ENCODE measurements at places on chromosomes 7 and 10.

- DNase-seq, result no peak
These were observed 179.7 kb upstream of the WDR11 start for GRCh38 chr10:120671491-120671890.

- no peak for DNase-seq
These were observed 16.7 kb downstream of the UBTD1 start for GRCh38 chr10:97515271-97515978.

GRCh38 chr10:126609566-126609965 is 60.9 kb downstream of the C10orf90 start:
- no peak for DNase-seq

DNA sequence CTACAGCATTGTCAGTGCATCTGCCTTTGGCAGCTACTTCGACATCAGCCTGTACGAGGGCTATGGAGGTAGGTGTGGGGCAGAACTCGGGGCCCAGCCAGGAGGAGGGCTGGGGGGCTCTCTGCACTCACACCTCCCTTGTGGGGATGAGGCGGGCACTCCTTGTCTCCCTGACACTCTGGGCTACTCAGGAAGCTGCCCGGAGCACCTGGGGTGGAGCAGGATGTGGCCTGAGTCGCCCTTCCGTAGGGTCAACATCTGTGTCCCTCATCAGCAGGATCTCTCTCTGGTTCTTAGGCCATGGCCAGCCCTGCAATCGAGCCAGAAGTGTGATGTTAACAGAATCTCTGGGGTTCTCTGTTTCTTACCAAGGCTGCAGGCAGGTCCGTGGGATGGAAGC is 40.2 kb downstream of the C10orf105 start:
- no peak for DNase-seq

GRCh38 chr10:43808136-43808535 is 159.5 kb upstream of the ZNF32 start:
- DNase-seq, result no peak

DNA sequence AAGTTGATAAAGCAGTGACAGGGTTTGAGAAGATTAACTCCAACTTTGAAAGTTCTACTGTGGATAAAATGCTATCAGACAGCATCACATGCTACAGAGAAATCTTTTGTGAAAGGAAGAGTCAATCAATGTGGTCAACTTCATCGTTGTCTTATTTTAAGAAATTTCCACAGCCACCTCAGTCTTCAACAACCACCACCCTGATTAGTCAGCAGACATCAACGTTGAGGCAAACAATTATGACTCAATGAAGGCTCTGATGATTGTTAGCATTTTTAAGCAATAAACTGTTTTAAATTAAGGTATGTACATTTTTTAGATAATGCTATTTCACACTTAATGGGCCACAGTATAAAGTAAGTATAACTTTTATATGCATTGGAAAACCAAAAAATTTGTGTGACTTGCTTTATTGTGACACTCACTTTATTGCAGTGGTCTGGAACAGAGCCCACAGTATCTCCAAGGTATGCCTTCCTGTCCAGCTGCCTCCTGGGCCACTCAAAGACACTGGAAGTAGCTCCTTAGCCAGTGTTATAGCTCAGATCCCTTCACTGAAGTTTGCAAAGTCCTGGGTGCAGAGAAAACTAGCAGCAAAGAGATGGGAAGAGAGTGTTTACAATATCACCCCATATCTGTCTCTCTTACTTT is 293.1 kb downstream of the ARHGAP12 start:
- no peak for DNase-seq

DNA sequence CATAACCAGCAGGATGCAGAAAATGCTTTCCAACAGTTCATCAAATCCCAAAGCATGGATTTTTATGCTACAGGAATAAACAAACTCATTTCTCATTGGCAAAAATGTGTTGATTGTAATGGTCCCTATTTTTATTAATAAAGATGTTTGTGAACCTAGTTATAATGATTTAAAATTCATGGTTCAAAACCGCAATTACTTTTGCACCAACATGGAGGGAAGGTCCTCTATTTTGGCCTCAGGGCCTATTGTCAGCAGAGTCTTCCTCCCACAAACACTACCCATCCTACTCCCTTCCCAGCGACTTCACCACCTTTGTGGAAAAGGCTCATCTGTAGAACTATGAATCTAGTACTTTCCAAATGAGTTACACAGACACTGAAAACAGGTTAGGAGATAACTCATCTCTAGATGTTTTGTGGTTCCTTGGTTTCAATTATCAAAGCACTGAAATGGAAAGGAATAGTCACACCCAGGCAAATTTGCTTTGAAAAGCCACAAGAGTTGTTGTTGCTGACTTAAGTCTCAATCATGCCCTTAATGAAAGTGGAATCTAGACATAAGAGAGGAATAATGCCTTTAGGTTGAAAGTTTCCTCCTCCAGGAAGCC is 59.4 kb upstream of the FRMD4A start:
- peak; percentile 3 for DNase-seq

All from activated naive CD8-positive, alpha-beta T cell treated with anti-CD3 and anti-CD28 coated beads, Interleukin-2, amount 50 U/mL, for 16 hours (primary cell).